CD4-positive, alpha-beta T cell treated with Interleukin-2 at 100 ng/mL for 4 hours (primary cell): ENCODE measurements at places on chromosomes 3 and 15.

DNA sequence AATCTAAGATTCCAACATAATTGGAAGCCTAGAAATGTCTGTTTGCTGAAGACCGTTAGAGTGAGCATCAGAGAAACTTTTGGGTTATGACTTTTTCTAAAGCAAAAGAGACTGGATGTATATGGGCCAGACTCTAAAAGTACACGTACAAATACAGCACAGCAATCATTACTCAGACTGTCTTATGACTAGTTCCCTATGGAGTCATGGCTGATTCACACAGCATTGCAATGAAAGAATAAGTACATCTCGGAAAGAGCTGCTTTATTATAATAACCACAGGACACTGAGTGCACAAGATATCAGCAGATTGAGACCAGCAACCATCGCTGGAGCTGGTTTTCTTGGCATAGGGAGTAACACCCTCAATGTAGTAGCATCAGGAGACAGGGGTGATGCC is 618.6 kb downstream of the NLGN1 start:
- DNase-seq = no peak

GRCh38 chr15:77557144-77557543 is 75.6 kb downstream of the LINGO1 start:
- DNase-seq = no peak

- DNase-seq = no peak
Measured at GRCh38 chr3:24242012-24242698, 252.5 kb downstream of the THRB start.

DNA sequence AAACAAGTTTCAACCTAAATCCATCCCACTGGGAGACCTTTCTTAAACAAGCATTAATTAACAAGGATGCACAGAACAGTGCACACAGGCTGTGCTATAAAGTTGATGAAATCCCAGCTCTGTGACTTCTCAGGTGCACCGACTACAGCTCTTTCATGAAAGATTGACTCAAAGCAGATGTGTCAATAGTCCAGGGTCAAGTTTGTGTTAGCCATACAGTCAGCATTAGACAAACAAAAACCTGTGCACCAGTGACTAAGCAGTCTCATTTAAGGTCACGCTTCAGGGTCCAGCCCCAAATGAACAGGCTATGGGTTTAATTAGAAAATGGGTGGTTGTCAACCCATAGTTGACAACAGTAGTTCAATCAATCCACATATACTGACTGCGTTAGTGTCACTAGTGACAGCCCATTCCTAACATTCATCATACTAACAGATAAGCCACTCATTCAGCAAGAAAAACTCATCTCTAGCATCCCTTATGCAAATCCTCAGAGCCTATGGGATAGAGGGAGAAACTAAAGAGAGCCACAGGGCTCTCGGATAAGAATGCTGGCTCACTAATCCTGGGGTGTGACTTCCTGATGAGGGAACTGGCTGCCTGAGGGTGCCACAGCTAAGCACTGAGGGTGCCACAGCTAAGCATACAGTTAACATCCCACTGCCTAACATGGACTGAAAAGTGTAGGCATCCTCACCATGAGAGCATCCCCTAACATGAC is 84.1 kb downstream of the WNT5A start:
- DNase-seq = no peak

DNA sequence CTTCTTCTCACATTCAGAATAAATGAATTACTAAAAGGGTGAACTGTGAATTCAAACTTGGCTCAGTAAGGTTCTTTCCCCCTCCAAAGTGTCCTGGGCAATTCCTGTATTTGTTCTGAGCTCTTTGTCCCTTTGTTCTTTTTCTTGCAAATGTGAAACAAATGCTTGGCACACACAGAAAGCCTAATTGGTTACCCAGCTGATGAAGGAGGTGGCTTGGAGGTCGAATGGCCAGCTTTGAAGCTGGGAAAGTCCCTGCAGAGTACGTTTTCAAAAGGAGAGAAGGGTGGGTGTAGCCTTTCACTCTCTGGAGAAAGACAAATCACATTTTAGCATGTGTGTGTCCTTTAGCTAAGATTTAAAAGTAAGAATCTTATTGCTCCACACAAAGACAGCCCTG is 154.4 kb downstream of the PEX5L start:
- no peak for DNase-seq
